ENCODE measurements at places on chromosomes 2 and 18.
A peak's percentile ranks its signal among the peaks of the same experiment; 100 is the strongest.

DNA sequence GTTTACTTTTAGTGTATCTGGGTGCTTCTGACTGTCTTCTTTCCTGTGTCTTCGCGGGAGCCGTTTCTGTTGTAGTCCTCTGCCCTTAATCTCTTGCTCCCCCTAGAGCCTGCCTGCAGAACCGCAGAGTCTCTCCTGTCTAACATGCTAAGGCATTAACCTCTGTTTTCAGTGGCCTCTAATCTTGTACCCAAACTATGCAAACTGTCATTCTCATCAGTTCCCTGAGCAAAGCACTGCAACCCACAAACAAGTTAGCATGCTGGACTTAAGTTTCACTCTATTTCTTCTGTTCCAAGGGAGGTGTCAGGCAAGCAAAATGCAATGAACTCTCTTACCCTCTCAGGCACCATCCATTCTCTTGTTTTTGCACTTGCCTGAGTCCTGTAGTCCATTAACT is 138.4 kb downstream of the OTX1 start:
- DNase-seq, result peak; percentile 8

- no peak for DNase-seq
Observed at GRCh38 chr2:12855508-12855907, 138.8 kb downstream of the TRIB2 start.

DNA sequence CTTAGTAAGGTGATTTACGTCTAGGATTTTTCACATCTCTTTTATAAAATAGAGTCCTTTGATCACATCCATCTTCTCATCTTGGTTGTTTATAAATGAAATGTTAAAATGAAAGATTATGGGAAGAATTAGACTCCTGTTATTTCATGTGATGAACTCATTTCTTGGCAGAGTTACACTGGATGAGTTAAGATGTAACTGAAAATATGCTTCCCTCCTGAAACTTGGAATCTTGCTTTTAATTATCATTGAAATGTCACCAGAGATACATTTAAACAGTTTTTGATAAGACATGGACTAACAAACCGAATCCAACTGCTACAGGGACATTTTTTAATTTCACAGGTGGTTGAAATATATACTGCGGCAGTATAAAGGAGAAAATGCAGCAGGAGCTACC is 274.0 kb downstream of the DLGAP1 start:
- no peak for DNase-seq

- DNase-seq, result no peak
Observed at GRCh38 chr2:191374366-191374765, 129.2 kb downstream of the MYO1B start.

GRCh38 chr2:102283996-102284395 is 27.4 kb upstream of the IL1RL1 start:
- no peak for DNase-seq

DNA sequence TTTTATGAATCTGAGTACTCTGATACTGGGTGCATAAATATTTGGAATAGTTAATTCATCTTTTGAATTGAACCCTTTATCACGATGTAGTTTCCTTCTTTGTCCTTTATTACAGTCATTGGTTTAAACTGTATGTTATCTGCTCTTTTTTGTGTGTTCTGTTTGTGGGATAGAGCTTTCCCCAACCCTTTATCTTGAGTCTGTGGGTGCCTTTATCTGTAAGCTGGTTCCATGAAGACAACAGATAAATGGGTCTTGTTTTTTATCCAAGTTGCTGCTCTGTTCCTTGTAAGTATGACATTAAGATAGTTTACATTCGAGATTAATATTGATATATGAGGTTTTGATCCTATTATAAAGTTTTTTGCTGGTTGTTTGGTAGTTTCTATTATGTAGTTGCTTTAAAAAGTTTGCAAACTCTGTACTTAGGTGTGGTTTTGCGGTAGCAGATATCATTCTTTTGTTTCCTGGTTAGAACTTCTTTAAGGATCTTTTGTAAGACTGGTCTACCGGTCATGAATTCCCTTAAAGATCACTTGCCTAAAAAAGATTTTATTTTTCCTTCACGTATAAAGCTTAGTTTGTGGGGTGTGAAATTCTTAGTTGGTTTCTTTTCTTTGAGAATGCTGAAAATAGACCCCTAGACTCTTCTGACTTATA is 1451.3 kb upstream of the SLC39A10 start:
- DNase-seq, result no peak

Data from inflammatory macrophage treated with lipopolysaccharide for 1 hour (primary cell).